ENCODE measurements at places on chromosomes 6 and 20.

- DNase-seq: no peak
These were observed 34.3 kb upstream of the MDFI start for GRCh38 chr6:41604006-41604405.

DNA sequence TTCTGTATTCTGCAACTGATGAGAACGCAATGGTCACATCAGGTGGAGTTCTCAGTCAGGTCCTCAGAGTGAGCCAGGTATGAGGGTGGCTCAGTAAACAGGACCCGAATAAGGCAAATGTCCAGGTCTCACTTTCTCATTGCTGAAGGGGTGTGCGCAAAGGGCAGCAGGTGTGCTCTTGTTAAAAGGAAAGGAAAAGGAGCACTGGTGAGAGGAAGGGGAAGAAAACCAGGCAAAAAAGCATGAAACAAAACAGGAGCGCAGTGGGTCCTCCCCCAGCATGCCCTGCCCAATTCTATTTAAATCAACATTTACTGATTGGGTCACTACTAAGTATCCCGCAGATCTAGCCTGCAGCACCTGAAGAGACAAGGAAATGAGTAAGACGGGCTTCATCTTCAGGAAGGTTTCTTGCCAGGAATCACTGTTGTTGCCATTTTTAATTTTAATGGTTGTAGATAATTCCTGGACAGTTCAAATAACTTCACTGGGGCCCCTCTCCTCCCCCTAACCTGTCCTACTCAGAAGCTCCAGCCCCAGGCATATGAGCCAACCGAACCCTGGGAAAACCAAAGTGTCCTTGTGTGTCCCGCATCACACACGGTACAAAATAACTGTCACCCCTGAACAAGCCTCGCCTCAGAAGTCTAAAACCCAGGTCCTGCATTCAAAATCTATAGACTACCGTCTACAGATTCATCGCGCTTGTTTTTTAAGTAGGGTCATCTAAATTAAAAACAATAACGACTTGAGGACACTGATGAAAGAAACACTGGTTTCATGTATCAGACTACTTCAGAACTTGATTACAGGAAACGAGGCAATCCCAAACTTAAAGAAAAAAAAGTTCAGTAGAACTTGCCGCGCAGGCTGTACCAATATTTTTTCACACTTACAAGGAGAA lies 980 bp downstream of the MBOAT1 start:
- peak; percentile 23 for DNase-seq

GRCh38 chr6:118650582-118651281 lies 659 bp downstream of the CEP85L start:
- peak; percentile 54 for DNase-seq

DNA sequence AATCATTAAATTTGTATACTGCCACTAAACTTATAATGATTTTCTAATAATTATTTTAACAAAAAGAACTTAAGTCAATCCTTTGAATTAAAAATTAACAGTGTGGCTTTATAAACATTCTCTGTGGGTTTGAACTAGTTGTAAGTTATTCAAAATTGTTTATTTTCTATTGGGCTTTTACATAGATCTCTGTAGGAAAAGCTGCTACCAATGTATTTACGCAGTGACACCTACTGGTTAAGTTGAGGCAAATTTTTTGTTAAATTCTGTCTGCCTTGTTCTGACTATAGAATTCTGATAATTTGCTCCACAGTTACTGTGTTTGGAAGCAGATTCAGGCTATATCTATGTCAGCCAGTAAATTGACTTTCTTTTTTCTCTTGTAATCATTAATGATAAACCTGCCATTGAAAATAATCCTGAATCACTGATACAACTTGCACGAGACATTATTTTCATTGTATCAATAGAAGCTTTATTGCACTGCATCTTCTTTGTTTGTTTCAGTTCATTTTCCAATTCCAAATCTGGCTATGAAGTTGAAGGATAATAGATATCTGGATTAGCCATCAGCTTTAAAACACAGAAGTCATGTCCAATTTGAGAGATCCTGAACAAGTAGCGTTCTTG lies 66.0 kb upstream of the UTRN start:
- peak; percentile 75 for DNase-seq

DNA sequence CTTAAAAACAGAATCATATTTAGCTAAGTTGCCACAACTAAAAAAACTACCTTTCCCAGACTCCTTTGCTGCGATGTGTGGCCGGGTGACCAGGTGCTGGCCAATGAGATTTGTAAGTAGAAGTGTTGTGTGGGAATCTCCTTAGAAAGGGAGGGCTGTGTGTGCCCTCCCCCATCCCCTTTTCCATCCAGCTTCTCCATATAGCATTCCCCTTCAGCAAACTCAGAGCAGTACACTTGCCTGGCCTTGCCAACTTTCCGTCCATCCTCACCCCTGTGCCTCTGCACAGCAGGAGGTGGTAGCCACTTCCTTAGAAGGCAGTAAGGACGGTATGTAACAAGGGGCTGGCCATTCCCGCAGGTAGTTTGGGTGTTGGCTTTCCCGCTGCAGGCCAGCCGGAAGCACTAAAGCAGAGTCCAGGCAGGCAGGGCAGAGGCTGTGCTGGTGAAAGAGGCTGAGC lies 22.3 kb upstream of the KCNK16 start:
- DNase-seq: no peak

- peak; percentile 81 for DNase-seq
These were observed 7.9 kb downstream of the CALHM4 start for GRCh38 chr6:116561377-116562018.

- DNase-seq: no peak
These were observed 2.3 kb downstream of the RPS18 start for GRCh38 chr6:33273924-33274902.

DNA sequence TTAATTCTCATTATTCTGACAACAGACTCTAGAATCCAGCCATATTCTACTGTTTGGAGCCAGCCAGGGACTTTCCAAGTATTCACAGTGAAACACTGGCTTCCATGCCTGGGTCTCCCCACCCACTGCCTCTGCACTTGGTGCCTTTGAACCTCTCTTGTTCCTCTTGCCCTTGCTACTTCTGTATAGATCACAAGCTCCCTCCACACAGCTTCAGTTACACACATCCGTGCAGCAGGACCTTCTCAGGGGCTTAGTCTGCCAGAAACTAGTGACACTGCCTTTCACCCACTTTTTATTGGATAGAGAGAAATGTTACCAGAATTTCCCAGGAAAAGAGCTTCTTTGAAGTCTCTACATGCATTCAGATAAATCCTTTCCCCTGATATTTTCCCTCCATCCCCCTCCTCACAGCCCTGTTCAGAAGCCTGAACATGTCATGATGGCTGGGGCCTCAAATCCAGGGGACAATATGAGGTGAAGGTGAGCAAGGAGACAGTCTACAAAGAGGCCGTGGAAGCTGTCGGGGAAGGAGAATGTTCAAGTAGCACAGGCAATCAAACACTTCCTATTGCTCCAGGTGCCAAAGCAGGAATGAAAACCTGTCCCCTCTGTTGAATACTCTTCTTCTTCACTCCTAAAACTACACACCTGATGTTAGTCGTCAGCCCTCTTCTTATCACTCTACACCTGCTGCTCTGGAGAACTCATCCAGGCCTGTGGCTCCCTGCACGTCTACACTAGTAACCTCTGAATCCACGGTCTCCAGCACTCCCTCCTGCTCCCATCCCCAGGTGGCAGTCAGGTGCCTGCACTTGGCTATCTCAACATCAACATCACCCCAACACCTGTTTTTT lies 20.2 kb upstream of the HLA-DOA start:
- DNase-seq: peak; percentile 93

GRCh38 chr20:50004229-50004628 lies 21.4 kb downstream of the SNAI1 start:
- peak; percentile 85 for DNase-seq

- DNase-seq: no peak
These were observed 286.2 kb upstream of the SGK1 start for GRCh38 chr6:134604014-134604676.

DNA sequence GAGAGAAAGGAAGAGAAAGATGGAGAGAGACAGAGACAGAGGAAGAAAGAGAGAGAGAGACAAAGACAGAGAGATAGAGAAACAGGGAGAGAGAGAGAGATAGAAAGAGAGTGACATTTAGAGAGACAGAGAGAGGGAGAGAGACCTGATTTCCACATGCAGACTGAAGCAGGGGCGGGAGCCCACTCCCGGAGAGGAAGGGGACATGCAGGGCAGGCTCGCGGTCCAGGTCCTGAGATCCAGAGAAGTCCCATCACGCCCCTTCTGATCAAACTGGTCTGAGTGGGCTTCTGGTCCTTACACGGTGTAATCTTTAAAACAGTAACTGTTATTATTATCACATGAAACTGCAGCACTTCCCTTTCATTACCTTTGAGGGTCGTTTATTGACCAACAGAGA lies 62.2 kb downstream of the PHACTR3 start:
- DNase-seq: no peak

GRCh38 chr20:47586649-47587294 lies 85.1 kb downstream of the NCOA3 start:
- no peak for DNase-seq

- no peak for DNase-seq
These were observed 13.5 kb upstream of the NT5E start for GRCh38 chr6:85436411-85436810.

- DNase-seq: no peak
These were observed 91.0 kb upstream of the SNX9 start for GRCh38 chr6:157732007-157732406.

- no peak for DNase-seq
These were observed 157.3 kb upstream of the STMND1 start for GRCh38 chr6:16944596-16944995.

DNA sequence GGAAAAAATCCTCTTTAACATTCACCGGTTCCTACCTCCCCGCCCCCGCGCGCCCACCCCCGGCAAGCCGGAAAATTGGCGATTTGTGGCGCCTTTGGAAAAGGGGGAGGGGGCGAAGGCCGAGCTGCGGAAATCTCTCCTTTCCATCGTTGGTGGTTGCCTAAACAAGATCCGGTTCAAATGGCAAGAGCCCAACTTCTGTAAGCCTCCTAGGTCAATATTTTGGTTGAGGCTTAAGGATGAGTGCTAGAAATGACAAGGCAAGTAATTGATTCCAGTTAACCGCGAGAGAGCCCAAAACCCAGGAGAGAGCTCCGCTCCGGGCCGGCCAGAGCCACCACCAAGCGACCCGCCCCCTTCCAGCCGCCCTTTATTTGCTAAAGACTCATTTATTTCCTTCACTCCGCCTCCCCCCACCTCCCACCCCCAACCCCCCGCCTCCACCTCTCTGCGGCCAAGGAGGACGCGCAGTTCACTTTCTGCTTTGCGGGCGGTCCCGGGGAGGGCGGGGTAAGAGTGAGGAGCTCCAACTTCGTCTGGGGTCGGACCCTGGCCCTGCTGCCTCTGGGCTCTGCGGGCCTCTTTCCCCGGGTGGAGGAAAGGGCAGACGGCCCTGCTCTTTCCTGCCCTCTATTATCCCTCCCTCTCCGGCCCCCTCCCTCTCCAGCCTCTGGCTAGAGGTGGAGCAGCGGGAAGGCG lies 838 bp upstream of the NKX2-2 start:
- no peak for DNase-seq

GRCh38 chr20:4633379-4633778 lies 88.3 kb upstream of the PRND start:
- DNase-seq: peak; percentile 10

DNA sequence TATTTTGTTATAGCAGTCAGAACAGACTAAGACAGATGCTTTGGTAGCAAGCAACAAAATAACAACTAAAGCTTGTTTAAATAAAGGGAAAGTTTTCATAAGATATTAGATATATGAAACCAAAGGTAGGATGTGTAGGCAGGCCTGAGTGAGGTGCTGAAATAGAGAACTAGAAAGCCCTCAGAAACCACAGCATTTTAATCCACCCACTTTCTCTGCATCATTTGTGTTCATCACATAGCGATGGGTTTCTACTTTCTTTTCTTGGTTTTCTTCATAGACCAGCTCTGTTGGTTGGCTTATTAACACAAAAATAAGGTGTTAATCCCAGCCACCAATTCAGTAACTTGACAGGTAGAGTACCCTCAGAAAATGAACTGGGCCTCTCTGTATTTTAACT lies 58.6 kb downstream of the RPS12 start:
- DNase-seq: no peak

- DNase-seq: no peak
These were observed 1379.0 kb upstream of the MAP3K7 start for GRCh38 chr6:91965872-91966271.

GRCh38 chr6:109977791-109978173 lies 329 bp upstream of the GPR6 start:
- no peak for DNase-seq

DNA sequence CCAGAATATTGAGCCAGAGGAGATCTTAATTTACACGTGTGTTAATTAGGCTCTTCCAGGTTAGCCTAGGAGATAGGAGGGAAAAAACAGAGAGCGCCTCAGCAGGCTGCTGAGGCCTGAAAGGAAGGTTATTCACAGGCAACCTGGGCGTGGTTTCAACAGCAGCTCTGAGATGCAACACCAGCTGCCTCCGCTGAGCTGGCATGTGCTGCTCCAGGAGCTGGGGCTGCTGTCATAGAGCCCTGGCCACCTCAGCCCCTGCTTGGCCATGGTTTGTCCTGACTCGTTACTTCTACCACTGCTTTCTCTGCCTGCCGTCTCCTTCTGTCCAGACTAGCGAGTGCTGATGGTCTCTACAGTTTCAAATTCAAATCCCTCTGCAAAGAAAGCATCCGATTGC lies 32.4 kb upstream of the RPP40 start:
- DNase-seq: peak; percentile 16

- no peak for DNase-seq
These were observed 70.3 kb downstream of the HIVEP2 start for GRCh38 chr6:142874676-142875075.

DNA sequence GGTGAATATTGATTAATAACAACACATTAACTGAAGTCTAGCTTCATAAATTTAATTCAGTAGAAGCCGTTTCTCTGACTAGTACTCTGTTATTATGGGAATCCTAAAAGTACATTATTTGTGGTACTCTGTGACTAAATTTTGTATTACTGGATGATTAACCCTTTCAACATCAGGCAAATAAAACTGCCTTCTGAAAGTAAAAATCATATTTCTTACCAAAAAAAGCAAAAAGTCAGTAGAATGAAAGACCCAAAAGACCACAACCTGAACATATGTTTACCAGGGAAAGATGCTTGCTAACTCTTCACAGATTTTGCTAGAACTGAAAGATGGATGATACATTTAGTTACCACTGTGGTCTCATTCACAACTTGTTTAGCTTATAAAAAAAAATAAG lies 73.2 kb downstream of the AHI1 start:
- DNase-seq: no peak

- DNase-seq: peak; percentile 34
These were observed 9.3 kb downstream of the ECT2L start for GRCh38 chr6:138805016-138805765.

GRCh38 chr6:41572613-41573012 lies 26.4 kb downstream of the FOXP4 start:
- no peak for DNase-seq

GRCh38 chr6:154981079-154981870 lies 13.8 kb upstream of the TIAM2 start:
- DNase-seq: no peak

All from suppressor macrophage treated with lipopolysaccharide for 4 hours (primary cell).